ENCODE measurements at places on chromosomes 13 and 19.
A peak's percentile ranks its signal among the peaks of the same experiment; 100 is the strongest.

GRCh38 chr13:110445722-110446574, 115.6 kb downstream of the RAB20 start:
- peak; percentile 39 for DNase-seq

DNA sequence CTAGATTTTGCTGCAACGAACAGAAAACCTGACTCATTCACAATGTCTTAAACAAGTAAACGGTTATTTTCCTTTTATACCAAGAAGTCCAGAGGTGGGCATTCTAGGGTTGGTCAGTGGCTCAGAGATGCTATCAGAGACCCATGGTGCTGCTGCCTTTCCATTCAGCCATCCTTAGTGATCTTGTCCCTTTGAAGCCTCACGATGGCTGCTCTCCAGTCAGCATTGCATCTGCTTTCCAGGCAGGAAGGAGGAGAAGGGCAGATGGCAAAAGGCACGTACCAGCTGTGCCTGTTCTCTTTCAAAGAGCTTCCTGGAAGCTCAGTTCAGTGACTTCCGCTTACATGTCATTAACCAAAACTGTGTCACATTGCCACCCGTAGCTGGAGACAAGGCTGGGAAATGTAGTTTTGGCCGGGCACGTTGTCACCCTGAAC, 30.1 kb downstream of the WDFY2 start:
- DNase-seq = no peak

GRCh38 chr13:26899202-26899601, 138.6 kb upstream of the GPR12 start:
- no peak for DNase-seq

DNA sequence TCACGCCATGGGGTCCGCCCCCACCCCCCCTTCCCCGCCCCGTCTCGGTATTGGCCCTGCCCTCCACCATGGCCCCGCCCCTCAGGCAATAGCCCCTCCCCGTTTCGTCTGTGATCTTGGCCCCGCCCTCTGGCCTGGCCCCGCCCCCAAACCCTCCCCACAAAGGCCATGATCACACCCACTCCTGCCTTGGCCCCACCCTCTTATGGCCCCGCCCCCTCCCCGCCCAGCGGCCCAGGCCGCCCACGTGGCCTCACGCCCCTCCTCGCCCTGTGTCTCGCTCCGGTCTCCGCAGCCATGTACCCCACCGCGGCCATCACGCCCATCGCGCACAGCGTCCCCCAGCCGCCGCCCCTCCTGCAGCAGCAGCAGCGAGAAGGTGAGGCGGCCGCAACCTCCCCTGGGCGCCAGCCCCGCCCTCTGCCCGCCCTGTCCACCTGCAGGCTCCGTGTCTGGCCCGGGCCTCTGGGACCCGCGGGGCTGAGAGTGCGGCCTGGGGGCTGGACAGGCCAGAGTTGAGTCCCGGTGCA, 61.3 kb downstream of the CELF5 start:
- DNase-seq = no peak

DNA sequence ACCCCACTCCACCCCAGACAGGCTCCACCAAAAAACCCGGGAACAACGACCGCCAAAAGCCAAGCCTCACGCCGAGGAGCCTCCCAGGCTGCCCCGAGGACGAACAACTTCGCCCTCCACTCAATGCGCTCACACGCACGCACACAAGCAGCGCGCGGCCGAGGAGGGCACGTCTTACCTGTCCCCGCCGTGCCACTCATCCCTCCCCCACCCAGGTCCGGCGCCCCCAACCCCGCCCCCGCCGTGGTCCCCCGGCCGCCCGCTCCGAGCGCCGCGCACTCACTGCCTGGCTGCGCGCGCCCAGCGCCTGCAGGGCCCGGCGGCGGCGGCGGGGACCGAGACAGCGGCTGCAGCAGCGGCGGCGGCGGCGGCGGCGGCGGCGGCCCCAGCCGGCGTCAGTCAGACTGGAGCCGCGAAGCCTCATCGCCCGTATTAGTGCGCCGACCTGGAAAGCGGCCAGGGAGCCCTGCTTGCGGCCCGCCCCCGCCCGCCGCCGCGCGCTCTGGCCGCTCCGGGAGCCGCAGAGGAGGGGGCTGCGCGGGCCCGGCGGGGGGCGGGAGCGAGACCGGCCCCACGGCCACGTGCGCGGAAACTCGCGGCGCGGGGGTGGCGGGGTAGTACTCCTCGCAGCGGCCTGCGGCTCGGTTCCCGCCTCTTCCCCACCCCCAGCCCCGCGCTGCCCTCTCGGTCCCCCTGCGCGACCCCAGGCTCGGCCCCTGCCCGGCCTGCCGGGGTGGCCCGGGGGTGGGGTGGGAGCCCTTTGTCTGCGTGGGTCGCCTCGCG, at the start of gene SMAD9:
TSS of gene SMAD9 (minus strand) at position 406 of the 783 bp plus-strand sequence. CDS start 40,549 bp downstream, outside the sequence.
- DNase-seq = no peak

DNA sequence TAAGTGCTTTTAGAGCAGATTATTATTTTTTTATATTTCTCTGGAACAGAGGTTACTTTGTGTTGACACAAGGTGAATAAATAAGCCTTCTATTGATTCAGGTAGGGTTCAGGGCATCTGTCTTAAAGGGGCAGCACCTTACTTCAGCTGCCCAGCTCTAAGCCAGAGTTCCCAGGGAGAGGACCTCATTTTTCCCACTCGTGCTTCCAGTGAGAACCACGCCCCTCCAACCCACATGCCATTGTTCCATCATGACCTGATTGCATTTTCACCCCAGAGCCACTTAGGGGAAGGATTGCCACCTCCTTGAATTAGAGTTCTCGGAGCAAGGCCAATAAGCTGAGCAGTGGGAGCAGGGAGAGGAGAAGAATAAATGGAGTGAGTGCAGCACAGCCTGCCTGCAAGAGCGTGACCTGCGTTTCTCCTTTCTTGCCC, 104.3 kb upstream of the FRY start:
- no peak for DNase-seq

DNA sequence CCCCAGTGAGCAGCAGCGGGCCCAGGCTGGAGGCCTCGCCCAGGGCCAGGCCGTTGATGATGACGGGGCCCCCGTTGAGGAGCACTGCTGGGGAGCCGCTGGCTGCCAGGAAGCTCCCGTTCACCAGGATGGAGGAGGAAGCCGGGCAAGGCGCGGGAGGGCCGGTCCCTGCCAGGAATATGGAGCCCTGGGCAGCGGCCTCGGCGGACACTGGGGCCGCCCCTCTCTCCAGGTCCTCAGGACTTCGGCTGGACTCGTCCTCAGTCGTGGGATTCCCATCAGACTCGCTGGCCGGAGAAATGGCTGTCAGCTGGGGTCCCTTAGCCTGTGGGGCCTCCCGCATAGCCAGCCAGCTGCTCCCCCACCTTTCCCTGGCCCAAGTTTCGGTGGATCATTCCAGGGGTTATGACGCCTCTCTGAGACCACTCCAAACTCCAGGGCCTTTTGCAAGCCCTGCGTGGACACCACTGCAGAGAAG, 2.1 kb downstream of the SIX5 start:
- no peak for DNase-seq

DNA sequence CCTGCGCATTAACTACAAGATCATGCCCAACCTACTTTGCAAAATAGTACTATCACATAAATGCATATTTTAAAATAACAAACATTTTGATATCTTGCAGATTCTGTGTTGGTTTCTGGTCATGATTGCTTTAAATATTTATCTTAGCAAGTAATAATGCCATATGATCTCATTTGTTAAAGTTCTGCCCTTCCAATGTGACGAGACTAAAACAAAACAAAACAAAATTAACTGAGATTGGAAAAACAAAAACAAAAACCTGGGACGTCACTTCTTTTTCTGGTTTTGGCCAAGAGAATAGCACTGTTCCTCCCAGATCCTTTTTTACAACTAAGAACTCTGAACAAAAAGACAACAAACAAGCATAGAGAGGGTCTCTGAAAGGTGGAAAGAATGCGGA, 436.3 kb downstream of the DACH1 start:
- DNase-seq = no peak

DNA sequence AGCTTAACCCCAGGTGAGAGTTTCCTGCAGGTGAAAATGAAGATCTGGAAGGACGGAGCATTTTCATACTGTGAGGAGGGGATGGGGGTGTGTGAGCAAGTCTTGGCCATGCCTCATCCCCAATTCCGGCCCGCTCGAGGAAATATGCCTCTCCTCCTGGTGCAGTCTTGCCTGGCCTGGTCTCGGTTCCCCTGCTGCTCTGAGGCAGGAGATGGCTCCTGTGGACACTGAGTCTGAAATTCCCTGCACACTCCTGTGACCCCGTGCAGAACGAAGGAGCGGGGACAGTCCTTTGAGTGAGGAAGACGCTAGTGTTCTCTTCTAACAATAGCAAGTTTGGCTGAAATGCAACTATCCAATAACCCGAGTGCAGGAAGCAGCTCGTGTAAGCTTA, 329 bp upstream of the ZNF439 start:
- DNase-seq = no peak

- DNase-seq = no peak
Measured at GRCh38 chr19:4115818-4116385, 8.0 kb downstream of the MAP2K2 start.

- DNase-seq = no peak
Measured at GRCh38 chr19:17391371-17392151, 2.4 kb downstream of the CCDC194 start.

DNA sequence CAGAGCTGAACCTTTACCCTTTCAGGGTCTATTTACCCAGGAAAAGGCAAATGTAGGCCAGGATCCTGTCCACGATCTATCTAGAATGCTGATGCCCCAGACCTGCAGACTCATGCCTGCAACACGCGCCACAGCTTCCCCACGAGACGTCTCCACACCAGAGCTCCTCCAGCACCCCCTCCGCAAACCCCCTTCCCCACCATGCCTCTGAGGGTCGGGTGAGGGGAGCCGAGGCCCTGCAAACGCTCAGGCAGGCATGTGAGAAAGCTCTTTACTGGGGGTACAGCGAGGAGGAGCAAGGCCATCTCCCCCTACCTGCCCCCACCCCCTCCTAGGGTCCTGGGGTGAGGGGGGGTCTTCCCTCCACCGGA, 8.9 kb downstream of the DYRK1B start:
- DNase-seq = no peak

GRCh38 chr19:39296055-39296645, at the start of gene IFNL1:
IFNL1 (plus strand) TSS chr19:39296407; CDS start chr19:39296422, 15 bp downstream.
- no peak for DNase-seq

DNA sequence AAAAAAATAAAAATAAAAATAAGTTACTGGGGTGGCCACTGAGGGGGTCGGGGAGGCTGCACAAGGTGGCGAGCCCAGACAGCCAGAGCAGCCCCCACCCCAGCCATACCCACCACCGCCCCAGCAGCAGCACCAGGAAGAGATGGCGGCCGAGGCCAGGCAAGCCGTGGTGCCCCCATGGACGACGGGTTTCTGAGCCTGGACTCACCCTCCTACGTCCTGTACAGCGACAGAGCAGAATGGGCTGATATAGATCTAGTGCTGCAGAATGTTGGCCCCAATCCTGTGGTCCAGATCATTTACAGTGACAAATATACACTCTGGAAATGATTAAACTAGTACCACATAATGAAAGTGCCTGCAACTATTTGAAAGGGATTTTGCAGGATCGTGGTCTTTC, 71.6 kb upstream of the ZDHHC20 start:
- no peak for DNase-seq

DNA sequence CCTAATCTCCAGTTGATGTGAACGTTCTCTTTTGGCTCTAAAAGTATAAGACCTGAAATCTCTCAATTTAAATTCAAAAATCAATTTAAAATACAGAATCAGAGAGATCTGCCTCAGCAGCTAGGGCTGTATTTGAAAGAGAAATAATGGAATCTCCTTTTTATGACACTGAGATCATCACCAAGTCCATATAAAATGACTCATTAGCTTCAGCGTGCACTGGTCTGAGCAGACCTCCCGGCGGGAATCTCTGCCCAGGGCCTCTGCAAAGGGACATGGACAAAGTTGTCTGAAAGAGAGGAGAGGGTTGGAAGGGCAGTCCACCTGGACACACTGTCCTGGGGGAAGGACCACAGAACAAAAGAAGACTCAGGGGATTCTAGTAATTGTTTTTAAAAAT, 855.6 kb downstream of the EFNB2 start:
- no peak for DNase-seq

DNA sequence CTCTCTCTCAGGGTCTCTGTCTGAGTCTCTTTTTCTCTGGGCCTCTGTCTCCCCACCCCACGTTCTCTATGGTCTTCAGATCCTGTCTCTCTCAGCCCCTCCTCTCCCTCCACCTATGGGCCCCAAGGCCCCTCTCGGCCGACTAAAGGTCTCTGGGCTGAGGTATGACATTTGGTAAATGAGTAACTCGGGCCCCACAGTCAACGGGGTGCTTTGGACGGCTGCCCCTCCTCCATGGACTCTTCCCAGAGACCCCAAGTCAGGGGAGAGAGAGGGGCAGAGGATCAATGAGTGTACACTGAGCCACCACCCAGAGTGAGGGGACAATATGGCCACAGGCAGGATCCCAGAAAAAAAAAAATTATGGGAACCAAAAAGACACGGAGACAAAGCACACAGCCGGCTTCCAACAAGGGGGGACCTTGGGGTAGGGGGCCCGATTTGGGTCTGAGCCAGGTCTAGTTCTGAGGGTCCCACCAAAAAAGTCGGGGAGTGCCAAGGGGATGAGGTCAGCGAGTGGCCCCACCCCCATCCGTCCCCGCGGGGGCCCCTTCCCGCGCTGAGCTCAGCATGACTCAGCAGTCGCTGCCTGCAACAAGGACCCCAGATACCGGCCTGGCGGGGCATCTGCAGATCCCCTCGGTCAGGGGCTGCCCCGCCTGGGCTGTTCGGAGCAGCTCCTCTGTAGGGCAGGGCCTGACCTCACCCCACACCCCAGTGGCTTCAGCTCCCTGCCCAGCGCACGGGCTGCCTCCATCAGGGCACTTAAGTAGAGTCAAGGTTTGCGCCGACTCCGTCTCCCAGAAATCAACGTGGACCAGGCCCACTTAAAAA, 1.5 kb upstream of the FTL start:
- peak; percentile 52 for DNase-seq

- peak; percentile 50 for DNase-seq
Measured at GRCh38 chr19:53195265-53195903, 2.2 kb upstream of the ZNF665 start.

GRCh38 chr19:11496391-11497163, 9.1 kb downstream of the ZNF653 start:
- DNase-seq = no peak

DNA sequence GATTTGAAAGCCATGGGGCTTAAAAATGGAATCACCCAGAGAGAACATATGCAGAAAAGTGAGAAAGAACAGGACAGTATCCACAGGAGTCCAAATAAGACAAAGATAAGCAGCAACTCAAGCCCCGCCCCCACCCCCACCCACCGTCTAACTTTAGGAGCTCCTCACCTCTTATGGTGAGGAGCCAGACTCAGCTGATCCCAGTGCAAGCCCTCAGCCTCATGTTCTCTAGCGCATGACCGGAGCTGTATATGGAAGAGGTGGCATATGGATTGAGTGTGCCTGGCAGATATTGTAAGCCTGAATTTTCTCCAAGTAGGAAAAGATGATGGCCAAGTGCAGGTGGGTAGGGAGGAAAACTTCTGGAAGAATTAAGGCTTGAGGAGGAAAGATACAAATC, 36.4 kb upstream of the DCT start:
- DNase-seq = no peak

GRCh38 chr19:54188215-54188871, 1.0 kb downstream of the MBOAT7 start:
- no peak for DNase-seq

All from foreskin keratinocyte (primary cell).